GM06990 (cell line): ENCODE measurements at places on chromosomes 1 and 21.

DNA sequence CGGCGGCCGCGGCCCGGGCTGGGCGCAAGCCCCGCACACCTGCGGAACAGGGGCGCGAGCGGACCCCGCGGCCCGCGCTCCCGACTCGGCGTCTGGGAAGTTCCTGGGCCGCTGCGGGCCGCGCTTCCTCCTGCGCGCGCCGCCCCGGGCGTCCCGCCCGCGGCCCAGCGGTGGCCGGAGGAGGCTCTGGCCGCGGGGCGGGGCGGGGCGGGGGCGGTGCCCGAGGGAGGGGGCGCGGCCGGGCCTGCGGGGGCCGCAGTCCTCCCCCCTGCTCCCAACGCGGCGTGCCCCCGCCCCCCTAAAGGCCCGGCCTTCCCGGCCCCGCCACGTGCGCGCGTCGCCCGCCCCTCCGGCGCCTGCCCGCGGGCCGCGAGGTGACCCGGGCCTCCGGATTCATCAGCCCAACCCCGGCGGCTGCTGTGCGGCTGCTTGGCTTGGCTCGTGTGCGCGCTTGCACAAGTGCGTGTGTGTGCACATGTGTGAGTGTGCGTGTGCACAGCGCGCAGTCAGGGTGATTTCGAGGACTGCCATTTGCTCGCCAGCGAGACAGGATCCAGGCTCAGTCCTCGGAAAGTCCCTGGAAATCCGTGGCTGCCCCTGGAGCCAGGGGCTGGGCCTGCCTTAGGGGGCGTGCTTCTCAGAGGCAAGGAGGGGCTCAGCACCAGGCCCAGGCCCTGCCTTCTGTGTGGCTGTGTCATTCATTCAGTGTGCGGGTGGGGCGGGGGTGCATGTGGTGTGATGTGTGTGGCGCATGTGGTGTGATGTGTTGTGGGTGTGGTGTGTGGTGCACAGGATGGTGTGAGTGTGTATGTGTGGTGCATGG, at the start of gene C2CD2:
C2CD2 (minus strand) TSS at position 188 of the 823 bp plus-strand sequence. CDS start 370 bp downstream, outside the sequence.
- DNase-seq = peak; percentile 80

GRCh38 chr1:5757187-5757805, 234.9 kb downstream of the NPHP4 start:
- DNase-seq = no peak

DNA sequence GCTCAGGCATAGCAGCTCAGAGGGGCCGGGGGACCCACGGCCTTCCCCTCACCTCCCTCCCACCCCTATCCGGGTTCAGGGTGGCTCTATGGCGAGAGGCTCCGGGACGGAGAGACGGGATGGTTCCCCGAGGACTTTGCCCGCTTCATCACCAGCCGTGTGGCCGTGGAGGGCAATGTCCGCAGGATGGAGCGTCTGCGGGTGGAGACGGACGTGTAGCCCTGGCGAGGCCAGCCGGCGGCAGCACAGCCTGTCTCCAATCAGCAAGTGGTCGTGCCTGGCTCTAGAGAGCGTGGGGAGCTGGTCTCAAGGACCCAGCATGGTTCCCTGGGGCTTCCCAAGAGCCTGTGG, 25.9 kb downstream of the ARHGEF16 start:
- DNase-seq = no peak

- DNase-seq = peak; percentile 51
These were observed 19.4 kb downstream of the RPS6KC1 start for GRCh38 chr1:213070406-213070805.

DNA sequence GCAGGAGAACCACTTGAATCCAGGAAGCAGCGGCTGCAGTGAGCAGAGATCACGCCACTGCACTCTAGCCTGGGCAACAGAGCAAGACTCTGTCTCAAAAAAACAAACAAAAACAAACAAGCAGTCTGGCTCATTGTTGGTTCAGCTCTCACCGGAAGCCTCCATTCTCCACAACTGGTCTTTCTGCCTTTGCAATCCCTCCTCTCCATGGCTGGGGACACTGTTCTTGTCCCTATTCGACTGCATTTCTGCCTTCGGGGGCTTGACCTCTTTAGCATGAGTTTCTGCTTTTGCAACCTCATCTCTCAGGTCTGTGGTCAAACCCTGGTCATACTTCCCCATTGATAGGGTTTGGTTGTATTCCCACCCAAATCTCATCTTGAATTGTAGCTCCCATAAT, 216.3 kb upstream of the NR5A2 start:
- no peak for DNase-seq

GRCh38 chr1:230123280-230124185, 56.5 kb downstream of the GALNT2 start:
- peak; percentile 83 for DNase-seq

DNA sequence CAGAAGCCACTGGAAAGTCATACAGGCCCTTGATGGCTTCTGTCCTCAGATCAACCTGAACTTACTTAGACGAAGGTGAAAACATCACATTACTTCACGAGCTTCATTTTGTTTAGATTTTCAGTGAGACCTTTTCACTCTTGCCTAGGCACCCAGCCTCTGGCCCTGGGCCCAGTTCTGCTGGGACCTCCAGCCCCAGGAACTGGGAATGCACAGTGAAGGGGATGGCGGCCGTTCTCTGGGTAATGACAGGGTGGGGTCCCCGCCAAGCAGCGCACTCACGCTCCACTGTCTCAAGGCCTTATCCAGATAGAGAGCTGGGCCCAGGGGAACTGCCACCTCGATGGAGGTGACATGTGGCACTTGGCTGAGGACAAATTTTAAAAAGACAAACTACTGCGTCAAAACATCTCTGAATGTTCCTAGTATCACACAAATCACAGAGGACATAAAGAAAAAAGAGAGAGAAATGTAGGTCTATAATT, 54.8 kb downstream of the NPHP4 start:
- DNase-seq = no peak

DNA sequence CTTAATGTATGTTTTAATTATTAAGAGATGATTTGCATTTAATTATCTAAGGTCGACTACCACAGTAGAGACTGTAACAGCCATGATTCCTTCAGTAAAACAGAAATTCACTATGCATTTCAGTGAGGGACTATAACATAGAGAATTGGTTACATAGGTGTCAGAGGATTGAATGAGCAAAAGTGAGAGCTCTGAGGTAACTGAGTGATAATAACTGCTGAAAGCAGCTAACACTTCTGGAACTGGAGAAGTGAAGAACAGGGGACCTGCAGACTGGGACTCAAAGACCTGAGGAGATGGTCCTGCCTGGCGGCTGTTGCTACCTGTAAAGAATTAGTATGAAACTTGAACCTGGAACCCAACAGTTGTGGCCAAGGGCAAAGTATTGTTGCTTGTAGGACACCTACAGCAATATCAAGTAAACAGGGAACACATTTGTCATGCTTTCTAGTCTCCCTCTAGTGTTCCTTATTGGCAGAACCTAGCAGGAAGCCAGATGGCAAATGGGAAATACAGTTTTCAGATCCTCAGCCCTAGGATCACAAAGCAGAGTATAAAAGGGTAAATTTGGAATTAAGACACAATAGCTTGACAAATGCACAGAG, 110.6 kb downstream of the HS2ST1 start:
- DNase-seq = peak; percentile 24

GRCh38 chr1:67559222-67559700, 125.7 kb upstream of the GADD45A start:
- no peak for DNase-seq

- DNase-seq = no peak
These were observed 1048.1 kb downstream of the BRINP3 start for GRCh38 chr1:189429610-189430009.

- DNase-seq = no peak
These were observed 24.4 kb upstream of the PAXBP1 start for GRCh38 chr21:32795802-32796559.

DNA sequence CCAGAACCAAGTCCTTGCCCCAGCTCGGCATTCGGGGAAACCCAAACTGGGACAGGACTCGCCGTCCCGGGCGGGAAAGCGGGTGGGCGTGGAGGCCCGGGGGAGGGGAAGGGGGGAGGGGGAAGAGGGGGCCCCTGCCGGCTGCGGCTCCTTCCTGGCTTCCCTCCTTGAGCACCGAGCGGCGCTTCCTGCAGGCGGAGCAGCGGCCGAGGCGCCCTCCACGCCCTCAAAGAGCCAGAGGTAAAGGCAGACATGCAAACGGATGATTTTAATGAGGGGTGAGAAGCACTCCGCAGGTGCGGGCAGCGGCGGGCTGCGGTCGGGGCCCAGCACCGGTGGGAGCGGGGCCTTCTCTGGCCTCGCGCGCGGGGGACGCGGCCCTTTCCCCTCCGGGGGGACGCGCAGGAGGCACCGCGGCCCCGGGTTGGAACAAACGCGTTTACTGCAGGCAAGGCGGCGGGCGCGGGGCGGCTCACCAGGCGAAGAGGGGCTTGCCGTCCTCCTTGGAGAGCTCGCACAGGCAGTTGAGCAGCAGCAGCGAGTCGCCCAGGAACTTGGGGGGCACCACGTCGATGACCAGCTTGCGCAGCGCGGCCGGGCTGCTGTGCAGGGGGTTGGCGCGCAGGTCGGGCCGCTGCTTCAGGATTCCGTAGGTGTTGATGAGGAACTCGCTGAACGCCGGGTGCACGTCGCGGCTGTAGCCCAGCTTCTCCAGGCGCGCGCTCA, 5.7 kb upstream of the FTCD start:
- peak; percentile 20 for DNase-seq

GRCh38 chr1:156704930-156705320, 458 bp downstream of the CRABP2 start:
- DNase-seq = no peak

DNA sequence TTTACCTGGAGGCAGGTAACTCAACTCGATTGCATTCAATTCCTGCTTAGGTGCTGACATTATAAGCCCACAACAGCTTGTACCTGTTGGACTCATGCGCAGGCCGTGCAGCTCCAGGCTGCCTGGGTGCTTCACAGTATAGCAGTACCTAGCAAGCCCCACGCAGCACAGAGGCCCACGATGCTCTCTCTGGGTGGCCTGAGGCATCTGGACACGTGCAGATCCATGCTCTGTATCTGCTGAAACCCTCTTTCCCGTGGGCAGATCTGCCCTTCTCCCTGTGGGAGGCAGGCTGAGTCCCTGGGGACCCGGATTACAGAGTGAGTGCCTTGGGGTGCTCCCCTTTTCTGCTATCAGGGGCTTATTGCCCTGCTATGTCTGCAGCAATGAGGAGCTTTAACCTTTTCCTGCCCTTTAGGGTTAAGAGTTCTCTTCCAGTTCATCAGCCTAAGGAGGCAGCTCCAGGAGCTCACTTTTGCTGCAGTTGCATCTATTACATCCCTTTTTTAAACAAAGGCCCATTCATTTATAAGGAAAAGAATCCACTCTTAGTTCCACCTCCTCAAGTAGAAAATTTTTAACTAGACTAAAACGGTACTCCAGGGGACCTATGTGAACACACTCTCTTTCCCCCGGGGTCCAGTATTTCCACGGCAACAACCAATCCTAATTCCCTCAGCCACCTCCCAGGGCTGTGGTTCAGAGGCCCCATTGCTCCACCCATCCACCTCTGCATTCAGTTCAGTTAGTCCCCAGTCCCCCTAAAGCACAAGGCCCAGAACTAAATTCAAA, 19.3 kb downstream of the ITPKB start:
- DNase-seq = no peak

GRCh38 chr1:223631956-223632355, 33.5 kb downstream of the CAPN8 start:
- no peak for DNase-seq

GRCh38 chr1:44802306-44803061, 2.3 kb downstream of the PLK3 start:
- no peak for DNase-seq

DNA sequence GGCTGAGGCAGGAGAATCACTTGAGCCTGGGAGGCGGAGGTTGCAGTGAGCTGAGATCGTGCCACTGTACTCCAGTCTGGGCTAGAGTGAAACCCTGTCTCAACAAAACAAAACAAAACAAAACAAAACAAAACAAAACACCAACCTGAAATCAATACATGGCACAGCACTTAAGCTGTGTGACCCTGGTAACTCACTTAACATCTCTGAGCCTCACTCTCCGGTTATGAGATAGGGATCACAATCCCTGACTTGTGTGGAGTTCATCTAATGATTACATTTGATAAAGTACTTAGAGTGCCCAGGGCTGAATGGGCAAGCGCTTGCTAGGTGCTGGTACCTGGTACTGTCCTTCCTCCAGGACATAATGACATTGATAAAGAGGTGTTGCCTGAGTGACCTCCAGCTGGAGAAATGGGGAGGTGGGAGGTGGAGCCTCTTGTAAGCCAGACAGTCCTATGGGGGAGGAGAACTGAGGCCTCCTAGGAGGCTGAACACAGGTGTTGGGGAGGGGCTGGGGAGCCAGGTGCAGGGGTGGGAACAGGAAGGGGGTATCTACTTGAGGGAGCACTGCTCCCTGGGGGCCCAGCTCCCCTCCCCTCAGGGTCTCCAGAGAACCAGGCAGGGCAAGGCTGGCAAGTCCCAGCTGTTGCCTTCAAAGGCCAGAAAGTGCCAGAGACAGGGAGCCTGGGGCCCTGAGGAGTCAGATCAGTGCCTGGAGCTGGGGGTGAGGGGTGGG, 17.9 kb downstream of the FOXO6 start:
- DNase-seq = no peak

- no peak for DNase-seq
These were observed 48.7 kb downstream of the UCK2 start for GRCh38 chr1:165876121-165876520.

- peak; percentile 58 for DNase-seq
These were observed 645 bp downstream of the ATP6V0B start for GRCh38 chr1:43975249-43975961.

GRCh38 chr1:156055281-156056048, 883 bp downstream of the LAMTOR2 start:
- peak; percentile 17 for DNase-seq

DNA sequence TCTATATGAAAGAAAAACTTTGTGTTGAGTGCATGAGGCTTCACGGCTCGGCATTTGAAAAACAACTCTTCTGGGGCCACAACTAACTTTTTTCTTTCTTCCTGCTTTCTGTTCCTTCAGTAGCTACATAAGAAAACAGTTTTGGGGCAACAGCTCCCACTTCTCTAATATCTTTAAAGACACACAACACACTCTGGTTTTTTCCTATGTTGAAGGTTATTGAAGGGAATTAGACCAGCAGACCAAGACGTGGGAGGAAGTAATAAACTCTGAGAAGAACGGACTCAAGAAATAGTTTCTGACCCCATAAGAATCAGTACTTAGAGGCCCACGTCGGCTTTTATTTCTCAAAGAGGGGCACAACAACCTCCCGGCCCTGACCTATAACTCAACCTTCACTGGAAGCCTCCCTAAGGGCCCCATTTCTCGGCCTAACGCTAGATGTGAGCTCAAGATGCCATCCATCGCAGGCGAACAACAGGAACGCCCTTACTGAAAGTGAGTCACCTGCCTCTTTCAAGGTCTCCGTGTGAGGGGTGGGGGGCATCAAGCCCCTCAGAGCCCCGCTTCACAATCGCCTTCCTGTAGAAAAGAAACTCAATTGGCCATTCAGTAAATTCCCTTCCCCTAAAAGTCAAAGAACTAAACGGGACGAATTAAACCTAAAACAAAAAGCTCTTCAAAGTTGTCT, 844 bp downstream of the ZMYM6 start:
- peak; percentile 29 for DNase-seq

GRCh38 chr1:88537787-88538186, 146.3 kb upstream of the PKN2 start:
- DNase-seq = no peak

DNA sequence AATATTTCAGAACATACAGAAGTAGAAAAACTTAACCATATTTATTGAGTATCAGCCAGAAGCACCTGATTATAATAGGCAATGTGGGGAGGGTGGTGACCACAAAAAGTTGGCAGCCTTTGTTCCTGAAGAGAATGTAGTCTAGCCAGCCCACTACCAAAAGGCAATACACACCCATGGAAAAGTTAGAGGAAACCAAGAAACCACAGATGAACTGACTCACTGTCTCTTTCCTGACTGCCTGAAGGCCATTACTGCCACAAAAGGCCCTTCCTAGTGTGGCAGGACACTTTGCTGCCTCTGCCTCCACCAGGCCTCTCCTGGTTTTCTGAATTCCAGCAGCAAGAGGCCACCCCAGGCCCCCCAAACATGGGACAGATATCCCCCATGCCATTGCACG, 14.6 kb upstream of the PROX1 start:
- no peak for DNase-seq
